ENCODE measurements at places on chromosomes 12 and 14.

DNA sequence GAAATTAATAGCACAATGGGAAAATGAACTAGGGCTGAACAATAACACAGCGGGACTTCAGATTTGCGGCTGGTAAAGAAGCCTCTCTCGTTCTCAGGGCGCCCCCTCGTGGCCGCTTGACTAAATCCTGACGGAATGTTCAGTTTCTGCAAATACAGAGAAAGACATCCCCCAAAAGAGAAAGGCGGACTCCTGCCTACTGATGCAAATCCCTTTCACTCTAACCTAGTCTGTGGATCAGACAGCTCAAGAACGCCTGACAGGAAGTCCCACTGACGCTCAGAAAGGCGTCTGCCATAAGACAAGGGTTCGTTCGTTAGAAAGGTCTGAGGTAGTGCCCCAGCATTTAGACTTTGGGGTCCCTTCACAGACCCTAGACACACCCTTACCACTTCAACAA is 2.5 kb downstream of the NUAK1 start:
- DNase-seq, result peak; percentile 85

- no peak for DNase-seq
These were observed 2.3 kb upstream of the ZBTB42 start for GRCh38 chr14:104798300-104799243.

DNA sequence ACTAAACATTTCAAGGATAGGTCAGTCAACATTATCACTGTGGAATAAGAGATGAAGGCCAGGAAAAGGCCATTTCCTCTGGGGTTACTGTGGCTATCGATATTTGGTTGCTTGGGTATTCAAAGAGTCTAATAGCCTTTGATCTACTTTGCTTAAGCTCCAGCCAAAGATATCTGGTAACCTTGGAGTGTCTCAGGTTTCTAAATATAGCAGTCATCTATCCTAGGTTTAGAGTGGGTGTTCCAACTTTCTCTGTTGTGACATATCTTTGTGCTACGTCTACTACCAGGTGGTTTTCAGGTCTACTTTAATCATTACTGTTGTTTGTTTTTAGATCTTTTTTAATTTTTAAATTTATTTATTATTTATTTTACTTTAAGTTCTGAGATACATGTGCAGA is 42.4 kb downstream of the RDH12 start:
- DNase-seq, result no peak

DNA sequence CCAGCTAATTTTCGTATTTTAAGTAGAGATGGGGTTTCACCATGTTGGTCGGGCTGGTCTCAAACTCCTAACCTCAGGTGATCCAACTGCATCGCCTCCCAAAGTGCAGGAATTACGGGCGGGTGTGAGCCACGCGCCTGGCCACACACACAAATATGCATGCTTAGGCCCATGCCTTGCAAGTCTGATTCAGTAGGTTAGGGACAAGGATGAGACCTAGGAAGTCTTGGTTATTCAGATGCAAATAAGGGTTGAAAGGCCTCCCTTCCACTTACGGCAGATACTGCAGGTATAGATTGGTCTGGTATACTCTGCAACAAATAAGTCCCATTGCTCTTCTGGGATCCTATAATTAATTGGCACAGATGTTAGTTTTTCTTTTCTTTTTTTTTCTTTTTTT is 32.9 kb downstream of the TXNRD1 start:
- DNase-seq, result no peak

DNA sequence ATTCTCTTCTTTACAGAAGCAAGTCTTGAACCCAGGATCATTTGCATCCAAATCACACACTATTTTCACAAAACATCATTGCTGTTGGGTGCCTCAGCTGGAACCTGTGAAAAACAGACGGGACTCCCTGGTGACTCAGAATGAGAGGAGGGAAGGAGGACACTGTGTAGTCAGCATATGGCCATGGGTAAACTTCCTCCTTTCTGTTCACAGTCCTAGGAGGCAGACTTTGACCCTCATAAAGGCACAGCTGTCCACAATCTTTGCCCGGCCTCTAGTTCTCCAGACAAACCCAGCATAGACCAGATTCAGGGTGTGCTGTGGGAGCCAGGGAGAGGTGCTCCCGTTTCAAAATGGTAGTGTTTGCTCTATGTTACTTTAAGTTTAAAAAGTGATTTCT is 62.0 kb downstream of the DYRK2 start:
- DNase-seq, result no peak

DNA sequence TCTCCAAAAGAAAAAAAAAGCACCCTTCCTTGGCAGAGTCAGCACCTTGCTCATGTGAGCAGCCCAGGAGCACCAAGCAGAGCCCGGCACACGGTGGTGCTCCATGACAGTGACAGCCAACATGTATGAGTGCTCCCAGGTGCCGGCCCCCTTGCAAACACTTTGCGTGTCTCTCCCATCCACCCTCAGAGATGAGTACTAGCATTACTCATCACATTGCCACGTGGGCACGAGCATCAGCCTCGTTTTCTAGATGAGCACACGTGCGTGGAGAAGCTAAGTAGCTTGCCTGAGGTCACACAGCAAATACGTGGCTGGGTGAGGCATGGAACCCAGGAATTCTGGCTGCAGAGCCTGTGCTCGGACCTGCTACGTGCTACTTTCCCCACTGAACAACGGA is 177.9 kb upstream of the PRMT8 start:
- no peak for DNase-seq

DNA sequence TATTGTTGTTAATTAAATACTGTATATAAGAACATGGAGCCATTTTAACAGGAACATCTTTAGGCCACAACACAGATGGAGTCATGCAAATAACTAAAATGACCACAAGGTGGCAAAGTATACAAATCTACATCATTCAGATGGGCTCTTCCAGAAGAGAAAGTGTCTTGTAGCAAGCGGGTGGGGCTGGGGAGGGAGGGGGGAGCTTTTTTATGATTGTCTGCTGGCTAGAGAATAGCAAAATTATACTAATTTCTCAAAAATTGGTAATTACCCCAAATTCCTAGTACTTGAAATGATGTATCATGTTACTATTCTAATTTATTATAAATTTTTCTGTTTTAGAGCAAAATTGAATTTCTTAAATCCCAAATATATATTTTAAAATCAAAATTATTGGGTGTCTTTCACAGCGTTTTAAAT is 378.7 kb downstream of the PRKD1 start:
- DNase-seq, result peak; percentile 74

Measured in NCI-H2171 (cell line).